Stimulated activated CD4-positive, alpha-beta T cell treated with anti-CD3 and anti-CD28 coated beads, Interleukin-2, amount 100 ng/mL, for 24 hours (primary cell): ENCODE measurements at places on chromosomes 7 and 10.

DNA sequence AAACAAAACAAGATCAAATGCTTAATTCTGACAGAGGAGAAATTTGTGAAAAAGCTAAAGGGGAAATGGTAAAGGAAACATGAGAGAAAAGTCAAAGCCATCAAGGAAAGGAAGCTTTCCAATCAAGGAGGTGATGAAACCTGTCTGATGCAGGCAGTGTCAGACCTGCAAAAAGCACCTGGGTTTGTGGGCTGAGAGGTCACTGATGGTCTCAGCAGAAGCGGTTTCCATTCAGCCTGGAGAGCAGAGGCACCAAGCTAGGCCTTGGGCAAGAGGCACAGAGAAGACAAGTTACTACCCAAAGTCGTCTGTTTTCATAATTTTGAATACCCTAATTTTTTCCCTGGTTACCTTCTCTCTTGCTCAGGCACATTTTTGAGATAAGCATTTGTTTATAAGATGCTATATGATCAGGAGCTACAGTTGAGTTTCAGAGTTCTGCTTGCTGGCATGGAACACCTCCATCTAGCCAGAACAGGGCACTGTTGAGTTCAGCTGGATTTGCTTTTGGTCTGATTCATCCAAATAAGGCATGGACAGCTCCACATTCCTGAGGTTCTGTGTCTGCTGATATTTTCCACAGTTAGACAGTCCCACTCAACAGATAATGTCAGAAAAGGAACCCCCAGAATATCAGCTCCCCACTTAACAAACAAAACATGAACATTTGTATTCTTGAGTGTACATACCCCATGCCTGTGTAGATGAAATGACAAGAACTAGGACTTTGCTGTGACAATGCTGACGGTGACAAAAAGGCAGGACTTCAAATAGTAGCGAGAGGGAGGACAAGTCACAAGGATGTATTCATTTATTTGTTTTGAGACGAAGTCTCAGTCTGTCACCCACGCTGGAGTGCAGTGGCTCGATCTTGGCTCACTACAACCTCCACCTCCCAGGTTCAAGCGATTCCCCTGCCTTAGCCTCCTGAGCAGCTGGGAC, 4.9 kb upstream of the PPIA start:
- DNase-seq: no peak

GRCh38 chr7:98779800-98780587, 89.8 kb downstream of the TMEM130 start:
- no peak for DNase-seq

DNA sequence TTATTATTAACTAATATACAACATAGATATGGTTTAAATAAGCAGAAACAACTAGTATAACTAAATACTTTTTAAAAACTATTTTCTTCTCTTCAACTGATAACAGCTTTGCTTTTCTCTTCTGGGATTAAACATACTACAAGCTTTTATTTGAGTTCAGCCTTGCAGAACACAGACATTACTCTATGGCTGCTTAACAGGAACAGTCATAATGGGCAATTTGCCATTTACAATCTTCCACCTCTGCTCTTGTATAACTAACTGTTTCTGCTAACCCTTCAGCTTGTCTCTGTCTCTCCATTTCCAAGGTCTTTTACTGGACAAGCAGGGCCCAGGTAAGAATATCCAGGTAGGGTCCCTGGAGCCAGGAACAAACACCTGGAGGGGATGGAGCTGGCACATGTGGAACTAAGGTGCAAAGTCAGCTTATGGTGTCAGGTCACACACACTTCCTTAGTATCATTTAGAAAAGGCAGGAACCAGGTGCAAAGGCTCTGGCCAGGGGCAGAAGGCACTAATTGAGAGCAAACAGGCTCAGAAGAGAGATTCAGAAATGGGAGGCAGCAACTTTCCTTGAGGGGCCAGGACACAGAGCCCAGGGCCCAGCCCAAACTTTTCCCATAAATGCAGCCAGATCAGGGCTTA, 93.1 kb downstream of the STRA8 start:
- no peak for DNase-seq

- no peak for DNase-seq
These were observed 98.0 kb downstream of the KCND2 start for GRCh38 chr7:120370954-120371353.

DNA sequence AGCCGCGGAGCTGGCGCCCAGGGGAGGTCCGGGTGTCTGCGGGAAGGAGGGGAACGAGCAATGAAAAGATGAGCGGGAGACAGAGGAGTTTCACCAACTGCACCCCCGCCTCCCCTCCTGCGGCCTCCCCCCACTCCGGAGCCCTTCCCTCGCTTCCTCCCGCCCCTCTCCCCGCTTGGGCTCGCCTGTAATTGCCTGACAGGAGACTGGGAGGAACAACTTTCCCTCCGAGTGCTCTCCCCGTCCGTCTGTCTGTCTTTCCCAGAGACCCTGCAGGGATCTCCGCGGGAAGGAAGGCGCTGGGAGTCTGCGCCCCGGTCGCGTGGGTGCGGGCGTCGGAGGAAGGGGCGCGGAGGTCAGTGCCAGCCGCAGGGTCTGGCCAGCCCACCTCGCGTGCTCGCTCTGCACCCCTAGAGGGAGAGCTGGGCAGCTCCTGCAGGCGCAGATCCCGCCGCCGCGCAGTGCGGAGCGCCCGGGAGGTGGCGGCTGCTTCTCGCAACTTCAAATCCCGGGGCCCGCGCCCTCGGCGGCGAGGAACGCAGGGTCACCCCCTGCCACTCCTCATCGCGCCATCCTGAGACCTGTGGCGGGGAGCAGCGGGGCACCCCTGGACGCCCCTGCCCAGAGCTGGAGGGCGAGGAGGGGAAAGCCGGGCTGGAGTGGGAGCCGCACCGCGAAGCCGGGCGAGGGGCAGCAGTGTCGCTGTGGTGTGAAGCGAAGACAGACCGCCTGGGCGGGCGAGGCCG, 511 bp upstream of the NRP1 start:
- DNase-seq: peak; percentile 62

- no peak for DNase-seq
These were observed 168.8 kb downstream of the TMEM26 start for GRCh38 chr10:61284222-61284890.

- no peak for DNase-seq
These were observed 93.5 kb downstream of the SND1 start for GRCh38 chr7:127745445-127745844.

GRCh38 chr7:22882106-22882505, 59.5 kb upstream of the TOMM7 start:
- DNase-seq: no peak

DNA sequence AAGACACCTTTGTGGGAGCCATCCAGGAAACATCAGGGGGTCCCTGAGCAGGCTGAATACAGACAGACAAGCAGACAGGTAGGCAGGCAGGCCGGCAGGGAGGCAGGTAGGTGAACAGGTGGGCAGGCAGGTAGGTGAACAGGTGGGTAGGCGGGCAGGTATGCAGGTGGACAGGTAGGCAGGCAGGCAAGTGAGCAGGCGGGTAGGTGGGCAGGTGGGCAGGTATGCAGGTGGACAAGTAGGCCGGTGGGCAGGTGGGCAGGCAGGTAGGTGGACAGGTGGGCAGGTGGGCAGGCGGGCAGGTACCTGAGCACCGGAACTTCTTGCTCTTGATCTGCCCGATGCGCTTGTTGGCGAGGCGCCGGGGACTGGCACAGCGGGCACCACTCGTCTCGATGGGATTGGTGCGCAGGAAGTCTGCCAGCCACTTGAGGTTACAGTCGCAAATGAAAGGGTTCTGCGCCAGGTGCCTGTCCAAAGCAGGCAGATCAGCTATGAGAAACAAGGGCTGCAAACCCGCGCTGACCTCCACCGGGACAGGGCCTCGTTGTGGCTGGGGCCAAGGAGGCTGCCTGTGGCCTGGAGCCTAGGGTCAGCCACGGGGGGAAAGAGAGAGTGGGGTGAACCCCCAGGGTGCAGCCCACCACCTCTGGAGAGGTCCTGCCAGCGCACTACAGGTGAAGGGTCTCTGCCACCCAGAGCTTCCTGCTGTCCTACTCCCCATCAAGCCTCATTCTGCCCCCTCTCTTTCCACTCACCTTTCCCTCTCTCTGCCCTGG, 136.9 kb downstream of the SLIT1 start:
- DNase-seq: no peak

DNA sequence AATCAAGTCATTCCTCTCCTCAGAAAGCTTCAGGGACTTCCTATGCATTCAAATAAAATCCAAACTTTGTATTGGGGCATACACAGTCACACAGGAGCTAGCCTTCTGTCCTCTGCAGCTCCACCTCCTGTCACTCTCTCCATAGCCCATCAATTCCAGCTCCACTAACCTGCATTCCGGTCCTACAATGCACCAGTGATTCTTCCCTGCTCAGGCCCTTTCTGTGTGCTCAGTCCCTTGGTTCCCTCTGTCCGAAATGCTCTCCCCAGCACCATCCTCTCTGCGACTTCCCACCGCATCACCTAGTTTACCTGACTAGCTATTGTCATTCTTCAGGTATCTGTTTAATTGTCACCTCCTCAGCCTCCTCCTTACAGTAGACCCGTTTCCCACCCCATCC, 26.4 kb upstream of the YAE1 start:
- no peak for DNase-seq

DNA sequence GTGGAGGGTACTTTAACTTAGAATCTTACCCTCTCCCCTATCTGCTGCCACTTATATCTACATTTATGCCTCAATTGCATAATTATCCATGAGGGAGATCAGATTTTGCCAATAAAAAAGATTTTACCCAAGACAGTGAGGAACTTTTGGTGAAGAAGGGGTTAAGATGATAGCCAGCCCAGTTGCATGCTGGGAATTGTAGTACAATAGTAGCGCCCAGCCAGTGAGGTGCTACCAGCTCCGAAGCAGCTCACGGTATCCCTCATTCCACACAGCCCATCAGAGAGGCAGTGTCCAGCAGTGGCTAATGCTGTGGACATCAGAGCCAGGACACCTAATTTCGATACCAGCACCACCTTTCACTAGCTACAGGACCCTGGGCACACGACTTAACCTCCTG, 5.9 kb upstream of the LGI1 start:
- no peak for DNase-seq

GRCh38 chr7:114825423-114825951, 96.4 kb upstream of the MDFIC start:
- peak; percentile 63 for DNase-seq

DNA sequence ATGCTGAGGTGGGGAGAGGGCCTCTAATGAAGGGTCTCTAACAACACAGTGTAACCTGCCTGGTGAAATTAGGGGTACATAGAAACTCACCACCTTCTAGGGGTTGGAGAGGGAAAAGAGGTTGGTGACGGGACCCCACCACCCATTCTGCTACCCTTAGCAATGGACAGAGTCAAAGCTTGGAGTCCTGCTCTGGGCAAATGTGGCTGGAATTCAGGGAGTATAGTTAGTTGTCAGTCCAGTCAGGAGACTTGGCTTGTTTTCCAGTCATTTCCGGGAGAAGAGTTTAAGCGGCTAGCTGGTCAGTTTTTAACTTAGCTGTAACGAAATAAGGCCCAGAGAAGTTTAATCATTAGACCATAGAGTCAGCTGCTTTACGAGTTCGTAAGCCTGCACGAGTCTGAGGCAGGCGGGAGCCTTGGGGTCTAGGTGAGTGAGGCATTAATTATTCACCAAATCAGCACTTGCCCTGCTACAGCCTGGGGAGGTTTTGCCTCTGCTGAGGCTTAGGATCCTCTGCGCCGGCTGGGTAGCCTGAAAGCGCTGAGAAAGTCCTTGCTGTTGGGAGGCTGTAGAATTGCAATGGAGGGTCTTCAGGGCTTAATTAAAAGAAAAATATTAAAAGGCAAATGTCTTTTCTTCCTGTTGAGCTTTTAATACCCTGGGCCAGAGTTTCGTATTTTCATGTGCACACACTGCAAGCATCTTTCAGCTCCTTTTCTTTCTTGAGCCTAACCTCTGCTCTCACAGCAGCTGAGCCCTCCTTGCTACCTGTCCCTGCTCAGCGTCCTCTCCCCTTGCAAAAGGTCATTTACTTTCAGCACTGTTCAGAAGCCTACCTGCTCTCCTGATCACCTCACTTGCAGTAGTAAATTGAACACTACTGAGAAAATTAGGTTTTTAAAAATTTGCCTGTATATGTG, 1.5 kb upstream of the LAMB1 start:
- DNase-seq: no peak

GRCh38 chr7:138074121-138074520, 2.1 kb upstream of the AKR1D1 start:
- DNase-seq: no peak

GRCh38 chr10:6299743-6300105, 97.0 kb downstream of the PFKFB3 start:
- DNase-seq: no peak

GRCh38 chr7:32496052-32496813, 944 bp downstream of the AVL9 start:
- DNase-seq: no peak

DNA sequence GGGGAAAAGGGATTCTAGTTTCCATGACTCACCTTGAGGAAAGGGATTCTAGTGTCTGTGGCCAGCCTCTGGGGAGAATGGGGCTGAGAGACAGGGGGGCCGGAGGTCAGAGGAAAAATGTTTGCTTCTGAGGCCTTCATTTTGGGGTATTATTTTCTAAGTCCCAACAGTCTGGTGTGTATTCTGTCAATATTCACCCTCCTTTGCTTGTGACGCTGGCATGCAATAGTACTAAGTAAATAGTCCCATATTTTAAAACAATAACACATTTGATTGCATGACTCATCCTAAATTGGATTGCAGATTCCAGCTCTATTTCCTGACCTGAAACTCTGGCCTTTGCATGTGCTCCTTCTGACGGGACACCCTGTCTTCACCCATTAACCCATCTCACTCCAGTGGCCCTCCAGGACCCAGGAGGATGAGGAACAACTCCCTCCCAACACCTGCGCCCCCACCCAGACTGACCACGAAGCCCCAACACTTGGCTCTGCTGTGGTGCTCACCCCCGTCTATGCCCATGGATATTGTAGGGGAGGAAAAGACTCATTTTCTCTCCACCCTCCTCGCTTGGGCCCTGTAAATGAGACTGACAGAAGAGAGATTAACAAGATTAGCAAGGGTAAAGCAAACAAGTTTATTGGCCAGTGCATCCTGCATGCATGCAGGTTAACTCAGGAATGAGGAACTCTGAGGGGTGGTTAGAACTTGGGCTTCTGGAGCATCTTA, 495.6 kb upstream of the KLF6 start:
- DNase-seq: no peak

- DNase-seq: peak; percentile 68
These were observed 745 bp downstream of the YWHAG start for GRCh38 chr7:76358011-76358480.

DNA sequence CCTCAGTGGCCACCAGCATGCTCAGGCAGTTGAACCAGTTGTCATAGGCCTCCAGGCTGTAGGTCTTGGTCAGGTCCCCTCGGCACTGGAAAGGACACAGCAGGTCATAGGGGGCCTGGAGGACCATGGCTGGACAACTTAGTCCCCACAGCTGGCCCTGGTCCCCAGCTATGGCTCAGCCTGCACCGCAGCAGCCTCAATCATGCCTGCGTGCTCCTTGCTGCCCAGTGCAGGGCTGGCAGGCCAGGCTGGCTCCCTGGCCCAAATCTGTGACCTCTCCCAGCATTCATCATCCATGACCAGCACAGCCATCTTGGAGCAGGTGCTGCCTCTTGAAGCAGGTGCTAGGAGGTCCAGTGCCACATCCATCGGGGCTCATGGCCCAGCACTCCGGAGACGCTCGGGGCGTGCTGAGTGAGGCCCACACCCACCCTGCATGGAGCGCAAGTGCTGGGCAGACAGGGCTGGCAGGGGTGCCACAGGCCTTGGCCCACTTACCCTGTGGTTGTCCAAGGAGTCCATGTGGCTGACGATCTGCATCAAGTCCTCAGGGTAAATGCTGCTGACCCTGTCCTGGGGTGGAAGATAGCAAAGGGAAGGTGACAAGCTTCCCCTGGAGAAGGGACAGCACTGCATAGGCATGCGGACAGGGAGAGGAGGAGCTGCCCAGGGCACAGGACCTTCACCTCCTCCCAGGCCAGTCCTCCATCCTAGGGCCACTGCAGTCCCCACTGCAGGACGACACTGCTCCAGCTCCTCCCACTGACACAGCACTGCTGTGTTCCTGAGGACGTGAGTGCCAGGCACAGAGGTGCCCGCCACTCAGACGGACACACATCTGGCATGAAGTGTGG, 61.7 kb downstream of the CSGALNACT2 start:
- no peak for DNase-seq
